GM23338 (cell line): ENCODE measurements at places on chromosomes 6 and 20.

- DNase-seq: no peak
These were observed 182.8 kb downstream of the ZDHHC14 start for GRCh38 chr6:157563611-157564284.

DNA sequence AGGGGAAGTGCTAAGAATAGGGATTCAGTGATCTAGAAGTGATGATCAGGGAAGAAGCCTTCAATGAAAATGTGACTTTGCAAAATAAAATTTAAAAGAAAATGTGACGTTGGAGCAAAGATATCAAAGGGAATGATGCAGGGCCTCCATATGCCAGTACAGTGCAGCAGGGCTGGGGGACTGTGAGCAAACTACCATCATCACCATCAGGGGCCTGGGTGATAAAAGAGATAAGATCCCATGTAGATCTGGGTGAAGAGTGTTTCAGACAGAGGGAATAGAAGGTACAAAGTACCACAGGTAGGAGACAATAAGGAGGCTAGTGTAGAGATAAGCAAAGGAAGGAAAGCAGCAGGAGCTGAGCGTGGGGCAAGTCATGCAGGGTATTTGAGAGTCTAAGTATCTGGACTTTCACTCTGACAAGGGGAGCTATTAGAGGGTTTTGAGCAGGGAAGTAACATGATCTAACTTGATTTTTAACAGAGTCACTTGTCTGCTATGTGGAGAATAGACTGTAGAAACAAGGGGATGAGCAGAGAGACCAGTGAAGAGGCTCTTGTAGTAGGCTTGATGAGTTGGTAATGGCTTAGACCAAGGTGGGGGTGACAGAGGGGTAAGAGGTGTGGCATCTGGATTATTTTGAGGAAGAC is 295.6 kb downstream of the ZFAND3 start:
- DNase-seq: no peak

- no peak for DNase-seq
These were observed 22.7 kb upstream of the BMP6 start for GRCh38 chr6:7703148-7703680.

DNA sequence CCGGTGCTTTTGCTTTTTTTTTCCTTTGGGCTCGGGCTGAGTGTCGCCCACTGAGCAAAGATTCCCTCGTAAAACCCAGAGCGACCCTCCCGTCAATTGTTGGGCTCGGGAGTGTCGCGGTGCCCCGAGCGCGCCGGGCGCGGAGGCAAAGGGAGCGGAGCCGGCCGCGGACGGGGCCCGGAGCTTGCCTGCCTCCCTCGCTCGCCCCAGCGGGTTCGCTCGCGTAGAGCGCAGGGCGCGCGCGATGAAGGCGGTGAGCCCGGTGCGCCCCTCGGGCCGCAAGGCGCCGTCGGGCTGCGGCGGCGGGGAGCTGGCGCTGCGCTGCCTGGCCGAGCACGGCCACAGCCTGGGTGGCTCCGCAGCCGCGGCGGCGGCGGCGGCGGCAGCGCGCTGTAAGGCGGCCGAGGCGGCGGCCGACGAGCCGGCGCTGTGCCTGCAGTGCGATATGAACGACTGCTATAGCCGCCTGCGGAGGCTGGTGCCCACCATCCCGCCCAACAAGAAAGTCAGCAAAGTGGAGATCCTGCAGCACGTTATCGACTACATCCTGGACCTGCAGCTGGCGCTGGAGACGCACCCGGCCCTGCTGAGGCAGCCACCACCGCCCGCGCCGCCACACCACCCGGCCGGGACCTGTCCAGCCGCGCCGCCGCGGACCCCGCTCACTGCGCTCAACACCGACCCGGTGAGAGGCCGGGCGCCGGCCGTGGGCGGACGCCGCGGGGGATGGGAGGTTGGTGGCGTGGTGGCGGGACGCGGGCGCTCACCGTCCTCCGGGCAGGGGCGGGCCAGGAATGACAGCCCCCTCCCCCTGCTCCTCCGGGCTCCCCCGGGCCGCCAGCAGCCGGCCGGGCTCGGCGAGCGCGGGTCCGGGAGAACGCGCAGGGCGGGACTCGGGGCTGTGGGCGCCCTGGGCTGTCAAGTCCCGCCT is 606 bp downstream of the ID4 start:
- DNase-seq: peak; percentile 62

- DNase-seq: no peak
These were observed 6.6 kb upstream of the RAB44 start for GRCh38 chr6:36691011-36691410.

DNA sequence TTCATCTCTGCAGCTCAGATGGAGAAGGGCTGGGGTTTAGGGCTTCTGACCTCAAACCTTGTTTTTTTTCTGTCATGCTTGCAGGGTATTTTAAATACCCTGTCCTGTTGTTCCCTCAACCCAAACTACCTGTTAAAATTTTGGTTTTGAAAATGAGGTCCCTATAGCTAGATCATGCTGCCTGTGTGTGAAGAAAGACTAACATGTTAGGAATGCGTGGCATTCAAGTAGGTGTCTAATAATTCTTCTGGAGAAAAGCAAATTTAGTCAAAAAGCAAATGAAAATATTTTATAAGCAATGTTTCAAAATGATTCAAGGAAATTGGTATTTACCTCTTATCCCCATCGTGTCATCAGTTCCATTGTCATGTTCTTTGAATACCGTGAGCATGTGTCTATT is 77.2 kb upstream of the C20orf144 start:
- no peak for DNase-seq

DNA sequence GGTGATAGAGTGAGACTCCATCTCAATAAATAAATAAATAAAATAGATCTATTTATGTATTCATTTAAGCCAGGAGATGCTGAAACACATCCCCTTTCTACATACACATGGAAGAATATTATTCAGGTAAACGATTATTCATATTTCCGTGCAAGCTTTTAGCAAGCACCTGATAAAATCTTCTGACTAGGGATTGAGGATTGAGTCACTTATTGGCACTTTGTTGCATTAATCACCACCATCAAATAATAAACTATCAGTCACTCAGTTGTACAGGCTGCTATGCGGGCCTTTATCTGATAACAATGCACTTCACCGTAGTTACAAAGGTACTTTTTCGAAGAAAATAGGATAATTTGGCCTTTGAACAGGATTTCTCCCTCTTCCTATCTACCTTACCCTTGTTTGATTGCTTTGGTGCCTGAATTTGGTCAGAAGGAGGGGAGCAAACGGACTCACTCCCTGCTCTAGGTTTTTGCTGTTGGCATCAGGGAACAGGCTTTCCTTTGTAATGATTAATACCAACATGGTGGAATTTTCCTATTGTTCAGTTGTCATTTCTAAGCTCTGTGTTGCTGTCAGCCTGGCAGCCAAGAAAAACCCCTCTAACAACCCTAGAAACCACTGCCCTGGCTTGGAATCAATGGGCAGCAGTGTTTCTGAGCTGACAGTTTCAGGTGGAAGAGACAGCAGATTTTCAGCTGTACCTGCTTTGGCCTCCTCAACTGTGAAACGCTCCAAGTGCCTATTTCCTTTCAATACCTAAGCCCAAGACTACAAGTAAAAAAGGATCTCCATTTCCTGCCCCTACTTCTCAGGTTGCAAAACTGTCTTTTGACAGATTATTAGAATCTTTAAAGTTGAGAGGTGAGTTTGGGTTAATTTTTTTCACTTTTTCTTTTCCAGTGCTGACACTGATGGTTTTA is 63.0 kb downstream of the MYB start:
- DNase-seq: no peak

GRCh38 chr20:32678948-32679347 is 5.2 kb upstream of the C20orf203 start:
- DNase-seq: no peak

DNA sequence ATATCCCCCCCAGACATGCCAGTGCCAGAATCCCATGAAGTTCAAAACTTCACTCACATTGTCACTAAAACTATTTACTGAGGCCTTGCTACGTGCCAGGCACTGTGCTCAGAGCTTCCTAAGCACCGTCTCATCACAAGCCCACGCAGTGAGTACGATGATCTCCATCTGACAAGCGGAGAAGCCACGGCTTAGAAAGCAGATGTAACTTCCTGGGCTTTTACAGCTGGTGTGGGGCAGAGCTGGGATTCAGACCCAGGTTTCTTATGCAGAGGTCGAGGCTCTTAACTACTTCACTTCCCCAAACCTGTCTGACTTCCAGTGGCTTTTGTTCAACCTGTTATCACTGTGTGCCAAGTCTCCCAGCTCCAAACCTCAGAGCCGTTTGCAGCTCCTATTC is 8.3 kb downstream of the MDGA1 start:
- DNase-seq: no peak

GRCh38 chr6:13614126-13614925 is 809 bp upstream of the NOL7 start:
- peak; percentile 62 for DNase-seq

DNA sequence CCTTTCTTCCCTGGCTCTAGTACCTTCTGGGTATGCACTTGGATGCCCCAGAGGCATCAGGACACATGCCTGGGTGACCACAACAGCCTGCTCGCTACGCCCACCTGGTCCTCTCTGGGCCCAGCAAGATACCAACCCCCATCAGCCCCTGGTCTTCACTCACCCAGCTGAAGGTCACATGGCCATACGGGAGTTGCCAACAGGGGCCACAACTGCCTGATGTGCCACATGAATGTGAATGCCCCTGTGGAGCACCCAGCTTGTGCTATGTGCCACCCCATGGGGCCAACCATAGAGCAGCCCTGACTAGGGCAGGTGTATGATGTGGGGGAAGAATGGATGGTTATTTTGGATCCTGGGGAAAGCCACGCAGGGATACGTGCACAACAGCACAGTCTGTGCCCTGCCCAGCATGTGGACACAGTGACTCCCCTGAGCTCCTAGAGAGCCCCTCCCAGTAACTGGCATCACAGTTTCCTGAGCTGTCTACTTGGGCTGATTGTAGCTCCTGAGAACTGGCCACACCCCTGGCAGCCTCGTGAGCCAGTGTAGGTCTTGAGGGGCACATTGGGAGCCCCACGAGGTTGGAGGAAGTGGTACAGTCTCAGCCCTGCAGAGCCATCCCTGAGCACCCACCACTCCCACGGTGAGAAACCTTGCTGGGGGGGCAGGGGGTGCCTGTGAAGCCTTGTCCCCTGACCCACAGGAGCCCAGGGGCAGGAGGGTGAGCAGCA is 10.5 kb upstream of the PCMTD2 start:
- DNase-seq: no peak

- DNase-seq: peak; percentile 54
These were observed 77.5 kb downstream of the C6orf118 start for GRCh38 chr6:165231581-165232561.

GRCh38 chr6:42502990-42503389 is 51.3 kb upstream of the TRERF1 start:
- DNase-seq: no peak

DNA sequence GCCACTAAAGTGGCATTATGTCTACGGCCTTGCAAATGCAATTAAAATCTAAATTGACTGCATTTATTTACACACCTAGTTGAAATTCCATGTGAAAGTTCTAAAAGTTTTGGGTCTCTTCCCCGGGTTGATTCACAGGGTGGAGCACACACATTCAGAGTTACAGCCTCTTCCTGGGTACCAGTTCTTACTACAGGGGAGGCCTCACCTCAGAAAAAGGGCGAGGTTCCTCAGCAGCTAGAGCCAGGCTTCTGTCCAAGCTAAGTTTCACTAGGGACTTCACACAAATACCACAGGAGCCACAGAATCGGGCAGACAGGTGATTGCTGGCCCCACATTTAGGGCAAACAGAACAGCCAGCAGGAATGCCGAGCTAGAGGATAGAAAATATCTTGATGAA is 52.7 kb downstream of the DZANK1 start:
- no peak for DNase-seq

DNA sequence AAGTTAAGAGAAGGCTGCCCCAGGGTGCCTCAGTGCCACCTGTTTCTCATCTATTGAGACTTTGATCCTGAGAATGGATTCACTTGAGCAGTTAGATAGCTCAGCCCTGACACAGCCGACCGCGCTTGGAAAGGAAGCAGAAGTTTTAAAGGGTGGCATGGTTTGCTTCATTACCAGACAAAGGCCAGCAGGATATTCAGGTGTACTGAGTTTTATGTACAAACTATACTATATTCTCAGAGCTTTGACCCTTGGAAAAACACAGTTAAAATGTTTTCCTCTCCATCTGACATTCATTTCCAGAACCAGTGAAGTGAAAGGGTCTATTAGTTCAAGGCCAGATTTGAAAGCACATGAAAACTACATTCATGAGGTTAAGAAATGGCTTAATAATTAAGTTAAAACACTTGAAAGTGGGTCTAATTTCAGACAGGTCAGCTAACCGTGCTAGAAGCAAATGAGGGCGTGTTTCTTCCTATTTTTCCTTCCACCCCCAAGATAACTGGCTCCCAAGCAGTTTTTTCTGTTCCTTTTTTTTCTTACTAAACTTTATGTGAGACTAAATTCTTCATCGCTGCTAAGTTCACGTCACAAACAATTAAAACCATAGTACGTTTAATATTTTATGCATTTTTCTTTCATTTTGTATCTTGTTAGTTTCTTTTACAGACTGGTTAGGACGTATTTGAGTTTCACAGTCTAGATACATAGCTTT is 385.3 kb upstream of the SOX4 start:
- no peak for DNase-seq

DNA sequence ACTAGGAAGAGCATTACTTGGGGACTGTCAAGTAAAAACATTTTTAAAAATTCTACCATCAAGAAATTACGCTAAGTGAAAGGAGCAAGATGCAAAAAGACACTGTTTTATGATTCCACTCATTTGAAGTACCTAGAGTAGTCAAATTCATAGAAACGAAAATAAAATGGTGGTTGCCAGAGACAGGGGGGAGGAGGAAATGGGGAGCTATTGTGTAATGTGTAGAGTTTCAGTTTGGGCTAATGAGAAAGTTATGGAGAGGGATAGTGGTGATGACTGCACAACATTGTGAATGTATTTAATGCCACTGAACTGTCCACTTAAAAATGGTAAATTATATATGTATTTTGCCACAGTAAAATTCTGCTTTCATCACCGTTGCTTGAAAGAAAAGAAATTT is 83.8 kb downstream of the UST start:
- no peak for DNase-seq

DNA sequence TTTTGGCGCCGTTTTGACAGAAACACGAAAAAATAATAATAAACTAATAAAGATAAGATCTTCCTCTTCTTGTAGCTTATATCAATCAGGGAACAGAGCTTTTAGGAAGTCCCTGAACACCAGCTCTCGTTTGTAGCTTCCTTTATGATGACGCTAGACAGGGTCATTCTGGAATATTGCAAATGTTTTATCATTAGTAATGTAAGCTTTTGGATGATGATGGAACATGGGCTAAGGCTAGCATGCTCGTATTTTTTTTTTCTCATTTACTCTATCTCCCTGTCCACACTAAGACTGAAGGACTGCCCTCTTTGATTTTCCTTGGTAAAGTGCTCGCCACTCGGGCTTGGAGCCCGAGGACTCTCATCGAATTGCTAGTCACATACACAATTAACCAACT is 22.1 kb upstream of the POM121L2 start:
- no peak for DNase-seq

GRCh38 chr6:100617633-100618350 is 153.1 kb upstream of the SIM1 start:
- DNase-seq: no peak

DNA sequence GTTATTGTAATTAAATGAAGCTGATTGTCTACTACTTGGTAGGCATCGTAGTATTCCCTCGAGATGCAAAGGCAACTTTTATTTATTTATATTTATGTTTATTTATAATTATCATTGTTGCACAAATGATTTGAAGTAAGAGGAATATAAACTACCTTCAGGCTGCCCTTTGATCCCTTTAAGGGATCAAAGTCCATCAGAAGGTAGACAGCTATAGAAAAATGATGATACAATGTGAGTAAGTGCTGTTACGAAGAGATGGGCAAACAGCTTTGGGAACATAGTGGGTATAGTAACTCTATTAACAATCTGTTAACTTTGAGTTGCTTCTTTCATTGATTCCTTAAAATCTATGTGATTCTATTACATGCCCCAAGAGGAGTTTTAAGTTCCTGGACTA is 512.8 kb upstream of the CITED2 start:
- DNase-seq: no peak

- no peak for DNase-seq
These were observed 61.1 kb downstream of the CAP2 start for GRCh38 chr6:17454316-17455005.
